ENCODE measurements at places on chromosomes 13 and 19. TPM values are rescaled to one million over a fixed set of nuclear protein-coding genes. Genes with fewer than 3 reads are reported as not detected.

- peaks cover 6% of the 10 kb centered on the region for H3K4me1 ChIP-seq
- no peaks in the 10 kb centered on the region for H3K27me3 ChIP-seq
- no peak overlapping the region for H3K27ac ChIP-seq
These were observed 5.2 kb downstream of the LHFPL6 start for GRCh38 chr13:39597838-39598237.

DNA sequence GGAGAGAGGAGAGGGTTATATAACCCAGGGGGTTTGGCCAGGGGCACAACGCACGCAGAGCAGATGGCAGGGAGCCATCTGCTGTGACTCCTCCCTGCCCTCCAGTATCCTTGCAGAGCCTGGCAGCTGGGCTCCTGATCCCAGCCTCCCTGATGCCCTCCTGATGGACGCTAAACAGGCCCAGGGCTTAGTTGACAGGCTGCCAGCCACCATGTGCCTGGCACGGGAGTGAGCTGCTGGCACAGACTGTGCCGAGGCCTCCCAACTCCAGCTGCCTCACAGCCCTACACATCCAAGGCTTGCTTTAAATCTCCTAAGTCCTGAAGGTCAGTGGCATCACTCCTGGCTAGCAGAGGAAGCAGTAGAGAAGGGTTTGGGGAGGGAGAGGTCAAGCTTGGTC, 16.7 kb downstream of the SYDE1 start:
- DNase-seq: peak; percentile 86
- no peak overlapping the region for H3K4me3 ChIP-seq
- H3K4me1 ChIP-seq: peaks cover 27% of the 10 kb centered on the region
- peak overlapping the region; percentile 96 for H3K27ac ChIP-seq

DNA sequence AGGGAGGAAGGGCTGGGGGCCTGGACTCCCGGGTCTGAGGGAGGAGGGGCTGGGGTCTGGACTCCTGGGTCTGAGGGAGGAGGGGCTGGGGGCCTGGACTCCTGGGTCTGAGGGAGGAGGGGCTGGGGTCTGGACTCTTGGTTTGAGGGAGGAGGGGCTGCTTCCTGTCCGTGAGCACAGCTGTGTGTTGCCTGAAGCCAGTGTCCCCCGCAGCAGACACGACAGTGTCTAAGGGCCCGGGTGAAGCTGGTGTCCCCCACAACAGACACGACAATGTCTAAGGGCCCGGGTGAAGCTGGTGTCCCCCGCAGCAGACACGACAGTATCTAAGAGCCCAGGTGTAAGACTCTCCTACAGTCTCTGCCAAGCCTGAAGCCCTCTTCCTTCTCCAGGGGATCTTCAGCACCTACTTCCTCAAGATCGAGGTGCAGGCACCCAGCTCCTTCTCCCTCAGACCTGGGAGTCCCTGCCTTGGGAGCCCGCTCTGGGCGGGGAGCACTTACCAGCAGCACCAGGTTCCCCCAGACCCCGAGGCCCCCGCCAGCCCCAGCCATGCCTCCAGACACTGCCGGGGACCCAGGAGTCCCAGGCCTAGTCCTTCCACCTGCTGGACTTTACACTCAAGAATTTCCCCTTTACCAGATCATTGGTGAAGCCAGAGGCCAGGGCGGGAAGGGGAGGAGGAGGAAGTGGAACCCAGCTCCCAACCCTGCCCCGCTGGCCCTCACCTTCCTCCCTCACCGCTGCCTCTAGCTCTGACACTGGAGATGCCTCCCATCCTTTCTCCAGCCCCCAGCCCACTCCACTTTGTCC, at the start of gene PTPRH:
Gene PTPRH (minus strand): TSS at position 622 of the 813 bp plus-strand sequence. CDS start 68 bp downstream, at position 554.
- peaks cover 7% of the 10 kb centered on the region for H3K4me1 ChIP-seq
- H3K36me3 ChIP-seq: no peaks in the 10 kb centered on the region
- peaks cover 3% of the 10 kb centered on the region for H3K27me3 ChIP-seq
- H3K27ac ChIP-seq: no peak within 1 kb of the TSS
- H3K4me3 ChIP-seq: no peak within 1 kb of the TSS

Gene ZNF91
- 68.4 TPM for total RNA-seq

Gene ATP12A
- not detected for total RNA-seq

Gene ZNF699
- total RNA-seq: 5.2 TPM

Measured in muscle of leg (tissue), 16 donors.